ENCODE measurements at places on chromosomes 16 and 17. TPM values are rescaled to one million over a fixed set of nuclear protein-coding genes. Genes with fewer than 3 reads are reported as not detected.

G6PC1 gene
- total RNA-seq: not detected

GRCh38 chr17:29683481-29683880 lies 60.8 kb upstream of the CORO6 start:
- no peak for DNase-seq

- no peak for DNase-seq
Measured at GRCh38 chr17:55254375-55254774, 10.4 kb upstream of the HLF start.

DNA sequence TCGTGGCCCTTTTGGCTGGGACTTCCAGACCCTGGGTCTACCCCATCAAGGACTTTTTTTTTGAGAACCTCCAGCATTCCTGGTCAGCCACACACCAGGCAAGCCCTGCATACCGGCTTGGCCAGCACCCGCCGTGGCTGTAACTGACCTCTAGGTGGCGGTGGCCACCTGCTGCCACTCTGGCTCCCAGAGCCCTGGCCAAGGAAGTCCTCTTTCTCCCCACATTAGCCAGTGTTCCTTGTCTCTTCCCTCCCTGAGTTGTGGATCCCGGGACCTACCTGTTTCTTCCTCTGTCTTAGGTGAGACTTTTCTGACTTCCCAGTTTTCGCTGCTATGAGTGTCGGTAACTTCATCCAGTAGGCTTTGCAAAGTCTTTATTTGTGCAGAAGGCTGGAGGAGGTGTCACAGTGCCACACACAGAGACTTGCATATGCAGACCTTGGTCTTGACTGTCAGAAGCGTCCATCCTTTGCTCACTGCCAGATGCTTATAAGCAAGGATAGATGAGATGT lies 348.3 kb downstream of the CPPED1 start:
- peak; percentile 31 for DNase-seq

GRCh38 chr17:50891577-50891989 lies 25.4 kb upstream of the TOB1 start:
- DNase-seq: no peak

DNA sequence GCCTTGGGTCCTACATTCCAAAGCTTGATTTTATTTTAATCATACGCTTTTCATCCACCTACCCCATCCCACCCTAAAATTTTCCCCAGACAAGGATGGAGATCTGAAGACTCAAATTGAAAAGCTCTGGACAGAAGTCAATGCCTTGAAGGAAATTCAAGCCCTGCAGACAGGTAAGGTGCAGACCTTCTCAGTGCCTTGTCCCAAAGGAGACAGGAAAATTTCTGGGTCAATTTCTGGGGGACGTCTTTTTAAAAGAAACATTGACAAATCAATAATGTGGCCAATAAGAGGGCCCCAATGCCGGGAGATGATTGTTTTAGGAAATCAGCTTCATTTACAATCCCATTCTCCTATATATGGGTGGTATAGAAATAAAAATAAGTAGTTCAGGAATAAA lies 5.7 kb downstream of the CLEC3A start:
- no peak for DNase-seq

DNA sequence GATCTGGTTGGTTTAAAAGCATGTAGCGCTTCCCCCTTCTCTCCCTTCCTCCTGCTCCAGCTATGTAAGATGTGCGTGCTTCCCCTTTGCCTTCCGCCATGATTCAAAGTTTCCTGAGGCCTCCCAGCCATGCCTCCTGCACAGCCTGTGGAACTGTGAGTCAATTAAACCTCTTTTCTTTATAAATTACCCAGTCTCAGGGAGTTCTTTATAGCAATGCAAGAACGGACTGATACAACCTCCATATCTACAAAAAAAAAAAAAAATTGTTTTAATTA lies 16.6 kb upstream of the PDXDC1 start:
- no peak for DNase-seq

GRCh38 chr17:73198201-73198929 lies 5.5 kb downstream of the COG1 start:
- DNase-seq: no peak

LPO gene
- 0.52 TPM for total RNA-seq

- DNase-seq: no peak
Measured at GRCh38 chr17:36726199-36726598, 124.8 kb downstream of the MRM1 start.

GRCh38 chr16:19717741-19718623 lies at the start of the genes IQCK and KNOP1:
Gene IQCK (plus strand): TSS chr16:19718271. CDS start chr16:19718307, 36 bp downstream.
Gene KNOP1 (minus strand): TSS chr16:19718227. CDS start chr16:19715035, 3,192 bp downstream.
- peak; percentile 78 for DNase-seq

MMD gene
- total RNA-seq: 34.0 TPM

GRCh38 chr17:72580321-72581127 lies 459.7 kb downstream of the SOX9 start:
- DNase-seq: no peak

- DNase-seq: no peak
Measured at GRCh38 chr17:53219821-53220220, 602.9 kb upstream of the KIF2B start.

MSRB1 gene
- total RNA-seq: 34.1 TPM

HOXB1 gene
- not detected for total RNA-seq

DNA sequence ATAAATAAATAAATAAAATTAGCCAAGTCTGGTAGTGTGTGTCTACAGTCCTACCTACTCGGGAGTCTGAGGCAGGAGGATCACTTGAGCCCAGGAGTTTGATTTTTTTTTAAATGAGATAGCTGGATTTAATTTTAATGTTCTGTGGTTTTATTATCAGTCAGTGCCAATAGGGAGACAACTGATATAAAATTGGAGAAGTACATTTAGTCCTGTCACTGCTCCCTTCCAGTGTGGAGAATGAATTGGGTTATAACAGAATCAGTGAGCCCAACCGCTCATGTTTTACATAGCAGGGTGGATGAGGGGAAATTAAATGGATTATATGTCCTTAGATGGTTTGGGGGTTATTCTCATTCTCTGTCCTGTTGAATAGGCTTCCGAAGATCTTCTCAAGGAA lies 6.2 kb downstream of the NME1 start:
- no peak for DNase-seq

Data from H1 (cell line).